ENCODE measurements at places on chromosomes 16 and 17. TPM values are rescaled to one million over a fixed set of nuclear protein-coding genes. Genes with fewer than 3 reads are reported as not detected.
A peak's percentile ranks its signal among the peaks of the same experiment; 100 is the strongest.

ZKSCAN2 gene
- 5.4 TPM for total RNA-seq

- peak; percentile 63 for DNase-seq
Observed at GRCh38 chr17:47188271-47188875, 722 bp downstream of the CDC27 start.

TPSG1 gene
- total RNA-seq = not detected

DNA sequence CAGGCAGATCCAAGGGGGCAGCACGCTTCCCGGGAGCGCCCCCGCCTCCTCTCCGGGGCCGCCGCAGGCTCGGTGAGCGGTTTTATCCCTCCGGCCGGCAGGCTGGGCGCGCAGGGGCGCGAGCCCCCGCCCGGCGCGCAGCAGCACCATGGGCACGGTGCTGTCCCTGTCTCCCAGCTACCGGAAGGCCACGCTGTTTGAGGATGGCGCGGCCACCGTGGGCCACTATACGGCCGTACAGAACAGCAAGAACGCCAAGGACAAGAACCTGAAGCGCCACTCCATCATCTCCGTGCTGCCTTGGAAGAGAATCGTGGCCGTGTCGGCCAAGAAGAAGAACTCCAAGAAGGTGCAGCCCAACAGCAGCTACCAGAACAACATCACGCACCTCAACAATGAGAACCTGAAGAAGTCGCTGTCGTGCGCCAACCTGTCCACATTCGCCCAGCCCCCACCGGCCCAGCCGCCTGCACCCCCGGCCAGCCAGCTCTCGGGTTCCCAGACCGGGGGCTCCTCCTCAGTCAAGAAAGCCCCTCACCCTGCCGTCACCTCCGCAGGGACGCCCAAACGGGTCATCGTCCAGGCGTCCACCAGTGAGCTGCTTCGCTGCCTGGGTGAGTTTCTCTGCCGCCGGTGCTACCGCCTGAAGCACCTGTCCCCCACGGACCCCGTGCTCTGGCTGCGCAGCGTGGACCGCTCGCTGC, 832 bp downstream of the CDK5R1 start:
- no peak for DNase-seq

ITGAD gene
- total RNA-seq = 0.04 TPM

AHSP gene
- total RNA-seq = 19.2 TPM

RPS6KB1 gene
- 29.7 TPM for total RNA-seq

- DNase-seq = peak; percentile 24
Observed at GRCh38 chr17:35022536-35023063, 40.9 kb downstream of the RFFL start.

GRCh38 chr17:15124264-15124595, 140.9 kb downstream of the PMP22 start:
- no peak for DNase-seq

GRCh38 chr17:7018331-7018964, 4.4 kb upstream of the BCL6B start:
- DNase-seq = no peak

CTRL gene
- total RNA-seq = 0.66 TPM

TBC1D3H gene
- total RNA-seq = not detected

GRCh38 chr16:17947637-17948036, 388.9 kb downstream of the NPIPA8 start:
- DNase-seq = no peak

GRCh38 chr17:37259030-37259735, 116.6 kb upstream of the C17orf78 start:
- DNase-seq = no peak

DNA sequence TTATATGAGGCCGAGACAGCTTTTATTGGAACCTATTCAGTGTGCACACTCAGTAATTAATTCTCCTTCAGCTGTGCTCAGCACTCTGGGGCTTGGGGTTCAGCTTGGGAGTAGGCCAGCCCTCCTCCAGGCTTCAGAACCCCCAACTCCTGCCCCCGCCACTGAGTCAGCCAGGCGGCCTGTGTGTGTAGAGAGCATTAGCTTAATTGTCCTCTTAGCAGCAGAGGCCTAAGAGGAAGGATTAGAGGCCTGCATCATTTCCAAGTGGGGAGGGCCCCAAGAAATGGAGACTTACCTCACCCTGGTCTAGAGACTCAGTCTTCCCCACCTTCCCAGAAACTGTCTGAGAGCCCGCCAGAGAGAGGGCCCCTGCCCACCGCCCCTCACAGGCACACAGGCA, 772 bp downstream of the PRSS53 start:
- no peak for DNase-seq

DNA sequence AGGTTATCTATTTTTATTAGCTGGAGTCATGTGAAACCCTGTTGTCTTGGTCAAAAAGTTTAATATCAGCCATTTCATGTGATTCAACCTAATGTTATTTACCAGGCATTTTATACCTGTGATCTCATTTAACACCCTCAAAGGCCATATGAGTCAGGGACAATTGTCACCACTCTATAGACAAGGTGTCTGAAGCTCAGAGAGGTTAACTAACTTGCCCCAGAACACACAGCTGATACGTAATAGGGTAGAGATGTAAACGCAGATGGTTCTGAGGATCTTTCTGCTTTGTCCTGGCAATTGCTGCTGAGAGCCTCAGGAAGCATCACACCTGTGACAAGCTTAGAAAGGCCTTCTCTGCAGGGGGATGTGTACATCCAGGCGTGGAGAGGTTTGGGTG, 4.9 kb downstream of the CD300A start:
- no peak for DNase-seq

GRCh38 chr17:46958041-46958591, 20.9 kb downstream of the RPRML start:
- DNase-seq = no peak

- DNase-seq = no peak
Observed at GRCh38 chr17:7352503-7352889, 534 bp downstream of the KCTD11 start.

AMDHD2 gene
- total RNA-seq = 16.8 TPM

- DNase-seq = peak; percentile 42
Observed at GRCh38 chr17:42980766-42981397, 517 bp downstream of the RUNDC1 start.

KCNAB3 gene
- total RNA-seq = 2.4 TPM

DNA sequence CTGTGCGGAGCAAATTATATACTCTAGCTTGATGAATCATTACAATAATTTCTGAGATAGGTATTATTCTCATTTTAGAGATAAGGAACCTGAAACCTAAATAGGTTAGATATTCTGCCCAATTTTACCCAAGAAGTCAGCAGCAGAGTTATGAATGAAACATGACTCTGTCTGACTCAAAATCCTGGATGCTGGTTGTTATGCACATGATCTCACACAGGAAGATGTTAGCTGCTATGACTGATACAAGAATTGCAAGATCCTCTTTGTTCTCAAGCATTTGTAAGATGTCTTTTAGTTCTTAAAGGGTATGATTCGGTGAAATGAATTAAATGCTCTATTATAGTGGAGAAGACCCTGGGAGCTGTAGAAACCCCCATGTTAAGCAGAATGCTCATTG, 447.8 kb downstream of the KIF2B start:
- no peak for DNase-seq

PRSS33 gene
- not detected for total RNA-seq

DNA sequence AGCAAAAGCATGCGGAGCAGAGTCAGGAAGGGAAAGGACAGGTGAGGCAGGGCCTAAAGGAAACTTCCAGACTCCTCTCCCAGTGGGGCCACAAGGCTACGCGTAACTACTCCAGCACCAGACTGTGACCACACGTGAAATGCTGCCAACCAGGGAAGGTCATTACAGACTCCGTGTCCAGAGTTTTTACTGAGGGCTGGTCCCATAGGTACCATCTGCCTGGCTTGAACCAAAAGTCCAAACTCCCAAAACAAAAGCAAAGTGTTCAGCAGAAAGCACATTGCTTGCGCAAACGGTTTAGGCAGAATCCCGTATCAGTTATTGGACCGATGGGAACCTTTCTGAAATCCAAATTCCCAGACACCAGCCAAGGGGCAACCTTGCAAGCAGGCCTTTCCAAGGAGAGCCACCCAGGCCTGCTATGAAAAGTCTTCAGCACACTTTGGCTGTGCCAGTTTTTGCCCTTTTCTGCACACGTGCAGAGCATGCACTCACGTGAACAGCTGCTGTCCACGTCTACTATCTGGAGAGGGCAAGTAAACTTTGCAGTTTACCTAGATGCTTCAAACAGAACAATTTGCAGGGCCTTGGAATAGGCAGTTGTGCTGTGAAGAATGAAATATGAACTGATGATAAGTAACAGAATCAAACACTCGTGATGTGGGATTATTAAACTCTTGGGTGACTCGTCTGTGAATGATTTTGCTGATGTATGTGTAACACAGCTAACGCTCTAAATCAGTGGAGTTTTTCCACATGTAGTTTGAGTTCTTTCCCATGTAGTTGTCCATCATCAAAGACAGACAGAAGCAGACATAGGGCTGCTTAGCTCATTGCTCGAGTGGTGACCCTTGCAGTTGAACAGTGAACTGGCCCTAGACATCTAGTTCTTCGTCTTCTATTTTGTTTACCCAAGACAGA, 58.1 kb upstream of the CRISPLD2 start:
- no peak for DNase-seq

GRCh38 chr16:46731691-46732555, 16.2 kb downstream of the MYLK3 start:
- DNase-seq = no peak

DNA sequence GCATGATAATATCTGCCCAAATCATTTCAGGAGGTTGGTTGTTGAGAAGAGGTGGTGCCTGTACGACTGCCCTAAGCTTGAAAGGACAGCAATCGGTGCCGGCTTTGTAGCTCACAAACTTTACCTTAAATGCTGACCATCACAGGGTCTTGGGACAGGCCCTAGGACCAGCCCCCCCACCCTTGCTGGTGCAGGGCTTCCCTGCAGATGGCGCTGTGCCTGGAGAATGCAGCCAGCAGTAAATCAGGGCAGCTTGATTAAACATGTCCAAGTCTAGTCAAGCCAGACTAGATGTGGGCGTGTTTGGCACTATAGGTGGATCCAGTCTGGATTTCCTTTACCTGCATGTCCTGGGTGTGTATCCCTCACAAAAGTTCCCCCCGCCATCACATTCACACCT, 135.5 kb upstream of the CRHR1 start:
- no peak for DNase-seq

GRCh38 chr17:78127239-78127887, 1.2 kb downstream of the TMC6 start:
- DNase-seq = peak; percentile 69

GRCh38 chr16:81035975-81036750, 521 bp downstream of the ATMIN start:
- DNase-seq = peak; percentile 34

- no peak for DNase-seq
Observed at GRCh38 chr17:41521574-41522261, 3.0 kb upstream of the KRT15 start.

- no peak for DNase-seq
Observed at GRCh38 chr16:6281274-6281673, 1051.4 kb upstream of the RBFOX1 start.

CCDC200 gene
- total RNA-seq = not detected

GRCh38 chr16:90057738-90058173, 19.4 kb downstream of the PRDM7 start:
- DNase-seq = no peak

GRCh38 chr16:54061454-54061853, 225.1 kb downstream of the IRX3 start:
- no peak for DNase-seq
